ENCODE measurements at places on chromosomes 2 and 18.

GRCh38 chr2:16187482-16187817 is 247.1 kb downstream of the MYCN start:
- DNase-seq, result no peak

- no peak for DNase-seq
These were observed 106.5 kb upstream of the TEX51 start for GRCh38 chr2:126792186-126792585.

GRCh38 chr2:45833968-45834344 is 182.5 kb downstream of the PRKCE start:
- no peak for DNase-seq

- DNase-seq, result no peak
These were observed 72.5 kb downstream of the GULP1 start for GRCh38 chr2:188364033-188364630.

GRCh38 chr18:80042785-80043184 is 8.6 kb downstream of the RBFA start:
- no peak for DNase-seq

GRCh38 chr2:224966613-224967012 is 75.7 kb downstream of the DOCK10 start:
- DNase-seq, result no peak

GRCh38 chr18:58100154-58100553 is 56.1 kb downstream of the NEDD4L start:
- DNase-seq, result no peak

GRCh38 chr18:78973357-78974083 is 6.1 kb upstream of the SALL3 start:
- DNase-seq, result no peak

DNA sequence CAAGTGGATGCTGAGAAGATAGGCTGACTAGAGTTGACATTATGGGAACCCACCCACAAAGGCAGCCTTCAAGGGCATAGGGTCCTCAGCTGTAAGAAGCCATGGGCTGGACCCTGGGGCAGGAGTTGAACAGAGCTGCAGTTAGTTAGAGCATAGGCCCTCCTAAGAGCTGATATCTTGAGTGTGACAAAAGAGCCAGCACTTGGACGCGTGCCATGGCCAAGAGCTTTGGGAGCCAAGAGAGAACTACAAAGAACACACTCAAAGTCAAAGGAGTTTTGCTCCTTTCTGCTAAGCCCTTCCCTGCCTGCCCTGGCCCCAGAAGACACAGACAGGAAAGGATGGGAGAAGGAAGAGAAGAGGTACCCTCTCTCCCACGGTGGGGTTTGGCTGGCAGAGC is 29.9 kb upstream of the AGAP1 start:
- no peak for DNase-seq

DNA sequence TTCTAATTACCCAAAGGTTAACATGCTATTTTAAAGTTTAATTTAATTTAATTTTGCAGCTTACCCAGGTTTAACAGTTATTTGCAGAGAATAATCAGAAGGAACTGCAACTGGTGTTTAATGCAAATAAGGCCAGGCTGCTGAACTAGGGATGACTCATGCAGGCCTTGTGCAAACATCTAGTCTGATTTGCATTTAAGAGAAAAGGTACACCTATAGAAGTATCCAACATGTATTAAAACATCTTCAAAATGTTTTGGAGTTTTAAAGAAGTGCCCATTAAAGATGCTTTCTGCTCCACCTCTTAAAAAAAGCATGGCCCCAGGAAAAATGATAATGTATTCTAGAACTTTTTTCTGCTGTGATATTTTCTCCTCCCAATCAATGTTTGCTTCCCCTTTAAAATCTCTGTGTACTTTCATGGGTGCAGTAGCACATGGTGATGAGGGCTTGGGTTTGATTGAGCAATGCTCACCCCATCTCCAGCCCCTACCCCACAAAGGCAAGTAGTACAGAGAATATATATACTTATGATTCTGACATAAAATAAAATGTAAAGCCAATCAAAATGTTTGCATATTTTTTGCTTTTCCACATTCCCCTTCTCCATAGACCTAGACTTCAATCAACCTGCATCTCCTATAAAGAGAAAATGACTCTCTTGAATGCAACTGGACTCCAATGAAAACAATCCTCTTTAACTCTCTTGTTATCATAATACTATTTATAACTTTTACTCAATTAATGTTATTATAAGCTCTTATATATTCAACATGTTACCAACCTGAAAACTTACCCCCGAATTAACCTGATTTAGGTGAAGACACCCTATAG is 54.1 kb downstream of the ATP8B1 start:
- no peak for DNase-seq

- no peak for DNase-seq
These were observed 73.6 kb downstream of the SPATS2L start for GRCh38 chr2:200380091-200380561.

DNA sequence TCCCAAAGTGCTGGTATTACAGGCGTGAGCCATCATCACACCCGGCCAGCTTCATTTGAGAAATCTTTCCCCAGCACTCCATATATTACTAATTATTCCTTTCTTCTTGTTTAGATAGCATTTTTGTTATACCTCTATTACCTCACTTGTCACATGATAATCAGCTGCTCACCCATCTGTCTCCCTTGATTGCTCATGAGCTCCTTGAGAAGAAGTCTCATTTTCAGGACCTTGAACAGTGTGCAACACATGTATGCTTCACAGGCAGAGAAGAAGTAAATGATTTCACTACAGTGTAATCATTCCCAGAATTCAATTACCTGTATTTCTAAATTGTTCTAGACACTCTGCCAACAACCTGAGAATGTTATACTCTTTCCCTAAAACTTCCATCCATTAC is 6.2 kb downstream of the PAIP2B start:
- DNase-seq, result no peak

DNA sequence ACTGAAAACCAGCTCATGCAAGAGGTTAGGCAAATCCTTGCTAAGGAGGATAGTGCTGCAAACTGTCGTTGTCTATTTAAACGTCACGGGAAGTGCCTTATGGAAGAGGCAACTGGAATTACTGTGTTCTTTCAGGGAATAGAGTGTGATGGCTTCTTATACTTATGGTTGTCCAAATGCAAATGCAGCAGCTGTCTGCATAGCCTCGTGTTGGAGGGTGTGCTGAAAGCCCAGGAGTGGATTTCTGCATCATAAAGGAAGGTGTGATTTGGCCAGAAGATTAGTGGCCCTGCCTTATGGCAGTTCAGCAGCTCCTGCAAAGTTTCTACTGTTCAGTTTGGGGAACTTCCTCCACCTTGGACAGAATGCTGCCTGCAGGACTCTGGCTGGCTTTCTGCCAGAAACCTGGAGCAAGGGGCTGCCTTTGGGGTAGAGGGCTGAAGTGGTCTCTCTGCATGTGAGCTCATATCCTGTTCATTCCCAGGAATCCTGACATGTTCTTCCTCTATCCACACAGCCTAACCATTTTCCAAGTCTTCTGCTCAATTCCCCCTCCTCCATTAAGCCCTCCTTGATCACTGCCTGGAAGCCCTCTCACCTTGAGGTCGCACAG is 321.2 kb upstream of the CXCR4 start:
- no peak for DNase-seq

- no peak for DNase-seq
These were observed 584 bp upstream of the DNER start for GRCh38 chr2:229714736-229715541.

DNA sequence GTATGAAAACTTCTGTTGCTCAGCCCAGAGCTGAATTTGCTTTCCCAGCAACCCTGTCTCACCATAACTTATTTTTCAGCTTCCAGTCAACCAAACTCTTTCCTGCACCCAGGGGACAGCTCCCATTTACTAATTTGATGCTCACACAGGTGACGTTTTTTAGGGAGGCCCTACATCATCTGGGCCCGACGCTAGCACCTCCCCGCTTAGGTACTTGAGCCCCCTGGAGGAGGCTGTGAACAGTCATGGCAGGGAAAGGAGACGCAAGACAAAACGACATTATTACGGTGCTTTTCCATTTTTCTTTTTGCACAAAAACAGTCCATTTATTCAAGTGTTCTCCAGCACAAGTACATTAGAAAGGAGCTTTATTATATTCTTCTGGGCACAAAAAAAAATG is 59.2 kb upstream of the POMC start:
- DNase-seq, result no peak

GRCh38 chr2:184040230-184040629 is 558.1 kb upstream of the ZNF804A start:
- no peak for DNase-seq

- no peak for DNase-seq
These were observed 115.6 kb upstream of the RMDN2 start for GRCh38 chr2:37809525-37809924.

- no peak for DNase-seq
These were observed 21.3 kb downstream of the COMMD1 start for GRCh38 chr2:61926531-61927477.

GRCh38 chr2:67783026-67783425 is 279.8 kb downstream of the C1D start:
- no peak for DNase-seq

GRCh38 chr2:129203331-129203730 is 776.1 kb upstream of the RAB6C start:
- DNase-seq, result no peak

DNA sequence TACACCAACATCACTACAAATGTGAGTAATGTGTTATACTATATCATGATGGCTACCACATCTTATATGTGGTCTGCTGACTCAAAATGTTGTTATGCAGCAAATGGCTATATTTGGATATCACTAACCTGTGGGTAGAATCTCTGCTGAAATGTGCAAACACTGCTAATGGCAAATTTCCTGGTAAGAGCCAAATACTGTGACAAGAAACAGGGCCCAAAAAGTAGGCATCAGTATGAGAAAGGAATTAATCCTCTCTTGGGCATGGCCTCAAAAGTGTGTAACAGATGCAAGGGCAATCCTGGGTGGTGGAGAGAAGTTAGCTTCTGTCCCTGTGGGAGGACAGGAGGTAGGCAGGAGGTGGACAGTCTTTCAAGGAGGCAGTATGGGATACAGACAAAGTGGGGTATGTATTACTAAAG is 13.3 kb downstream of the ATF2 start:
- DNase-seq, result no peak

DNA sequence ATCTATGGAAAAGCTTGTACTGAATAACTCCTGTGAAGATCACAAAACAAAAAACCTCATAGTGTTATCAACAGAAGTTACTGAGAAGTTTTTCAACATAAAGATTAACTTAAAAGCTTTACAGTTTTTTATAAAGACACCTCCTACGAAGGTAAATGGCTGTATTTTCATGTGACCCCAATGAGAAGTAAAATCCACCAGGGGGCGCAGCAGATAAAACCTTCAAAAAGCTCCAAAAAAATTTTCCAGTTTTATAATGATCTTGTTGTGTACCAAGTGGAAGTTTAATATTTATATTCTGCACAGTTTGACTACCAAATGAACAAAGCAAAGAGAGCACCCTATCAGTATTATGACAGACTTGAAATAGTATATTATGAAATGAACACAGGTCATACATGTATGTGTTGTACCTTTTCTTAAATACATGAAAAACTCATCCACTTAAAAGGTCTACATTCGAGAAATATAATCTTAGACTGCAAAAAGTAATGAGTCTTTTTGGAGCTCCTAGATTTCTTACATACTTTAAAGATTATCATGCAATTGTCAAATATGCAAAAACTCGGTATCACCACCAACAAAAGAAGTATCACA is 38.5 kb downstream of the PNO1 start:
- no peak for DNase-seq

DNA sequence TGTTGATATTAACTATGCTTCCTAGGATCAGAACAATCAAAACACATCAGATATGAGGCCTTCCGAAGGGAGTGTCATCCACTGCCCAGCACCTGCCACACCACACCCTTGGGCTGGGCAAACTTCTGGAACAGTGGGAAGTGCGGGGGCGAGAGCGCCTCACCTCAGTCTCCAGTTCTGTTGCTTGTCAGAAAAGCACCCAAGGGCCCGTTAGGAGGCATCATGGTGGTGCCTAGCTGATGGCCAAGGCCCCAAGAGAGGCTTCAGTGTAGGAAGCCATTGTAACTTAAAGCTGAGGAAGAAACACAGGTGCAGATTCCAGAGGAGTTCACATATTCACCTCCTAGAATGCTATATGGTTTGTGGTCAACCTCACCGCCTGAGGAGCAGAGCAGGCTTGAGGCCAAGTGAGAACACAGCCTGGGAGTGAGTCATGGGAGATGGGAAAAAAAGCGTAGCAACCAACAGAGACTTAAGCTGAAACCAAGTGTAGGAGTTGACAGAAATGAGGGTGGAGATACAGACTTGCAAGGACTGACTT is 85.1 kb upstream of the ATL2 start:
- peak; percentile 48 for DNase-seq

- DNase-seq, result no peak
These were observed 13.5 kb downstream of the PDE11A start for GRCh38 chr2:178059111-178059510.

DNA sequence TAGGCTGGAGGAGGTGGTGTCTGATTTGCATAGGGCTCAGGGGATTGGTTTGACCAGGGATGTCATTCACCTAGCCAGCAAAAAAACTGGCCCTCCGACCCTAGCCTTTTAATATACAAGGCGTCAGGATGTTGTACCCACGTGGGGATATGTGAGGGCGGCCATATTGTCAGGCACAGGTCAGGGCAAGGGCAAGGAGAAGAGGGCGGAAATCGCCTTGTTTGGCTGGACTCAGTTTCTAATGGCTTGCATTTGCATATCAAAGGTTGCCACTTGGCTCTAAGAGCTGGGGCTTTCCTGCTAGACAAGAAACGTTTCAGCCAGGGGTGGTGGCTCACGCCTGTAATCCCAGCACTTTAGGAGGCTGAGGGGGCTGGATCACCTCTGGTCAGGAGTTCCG is 24.9 kb upstream of the PDCL3 start:
- DNase-seq, result no peak

DNA sequence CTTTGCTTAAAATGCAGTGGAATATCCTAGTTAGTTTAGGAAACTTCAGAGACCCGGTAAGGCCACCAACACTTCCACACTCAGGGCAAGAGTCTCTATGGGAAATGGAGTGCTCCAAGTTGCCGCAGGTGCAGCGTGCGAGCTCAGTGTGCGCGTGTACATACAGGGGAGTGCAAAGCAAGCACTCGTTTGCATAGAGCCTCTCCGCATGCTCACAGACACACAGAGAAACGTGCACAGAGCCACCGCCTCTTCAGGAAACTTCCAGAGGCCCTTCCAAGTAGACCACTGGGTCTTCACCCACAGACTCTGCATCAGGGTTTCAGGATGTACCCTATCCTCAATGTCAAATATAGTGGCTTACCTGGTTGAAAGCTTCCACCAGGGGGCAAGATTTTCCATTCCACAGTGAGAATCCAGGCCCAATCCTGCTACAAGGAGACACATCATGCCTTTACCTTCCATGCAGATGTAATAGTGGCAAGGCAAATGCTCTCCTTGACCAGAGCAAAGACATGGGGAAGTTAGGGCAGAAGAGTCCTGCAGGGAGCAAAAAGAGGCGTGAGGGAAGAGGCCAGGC is 513.0 kb upstream of the MYT1L start:
- no peak for DNase-seq

DNA sequence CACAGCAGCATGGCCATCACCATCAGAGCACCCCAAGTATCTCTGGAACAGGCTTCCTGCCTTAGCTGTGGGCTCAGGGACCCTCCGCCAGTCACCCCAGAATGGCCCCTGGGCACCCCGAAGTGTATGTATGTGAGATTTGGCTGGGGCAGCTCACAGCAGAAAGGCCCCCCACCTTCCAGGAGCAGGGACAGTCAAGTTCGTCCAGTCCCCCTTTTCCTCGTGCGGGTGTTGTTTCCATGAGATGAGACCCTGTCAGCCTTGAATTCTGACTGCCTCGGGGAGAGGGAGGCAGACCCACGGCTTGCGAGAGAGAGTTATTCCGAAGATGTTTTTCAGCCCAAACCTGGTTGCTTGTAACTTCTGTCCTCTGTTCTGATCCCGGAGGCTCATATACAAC is 290.9 kb upstream of the HDAC4 start:
- no peak for DNase-seq

- DNase-seq, result no peak
These were observed 97.8 kb downstream of the ZFP36L2 start for GRCh38 chr2:43128559-43128955.

Measured in Panc1 (cell line).